Activated CD4-positive, alpha-beta T cell treated with anti-CD3 and anti-CD28 coated beads for 24 hours (primary cell): ENCODE measurements at places on chromosomes 12 and 14.

DNA sequence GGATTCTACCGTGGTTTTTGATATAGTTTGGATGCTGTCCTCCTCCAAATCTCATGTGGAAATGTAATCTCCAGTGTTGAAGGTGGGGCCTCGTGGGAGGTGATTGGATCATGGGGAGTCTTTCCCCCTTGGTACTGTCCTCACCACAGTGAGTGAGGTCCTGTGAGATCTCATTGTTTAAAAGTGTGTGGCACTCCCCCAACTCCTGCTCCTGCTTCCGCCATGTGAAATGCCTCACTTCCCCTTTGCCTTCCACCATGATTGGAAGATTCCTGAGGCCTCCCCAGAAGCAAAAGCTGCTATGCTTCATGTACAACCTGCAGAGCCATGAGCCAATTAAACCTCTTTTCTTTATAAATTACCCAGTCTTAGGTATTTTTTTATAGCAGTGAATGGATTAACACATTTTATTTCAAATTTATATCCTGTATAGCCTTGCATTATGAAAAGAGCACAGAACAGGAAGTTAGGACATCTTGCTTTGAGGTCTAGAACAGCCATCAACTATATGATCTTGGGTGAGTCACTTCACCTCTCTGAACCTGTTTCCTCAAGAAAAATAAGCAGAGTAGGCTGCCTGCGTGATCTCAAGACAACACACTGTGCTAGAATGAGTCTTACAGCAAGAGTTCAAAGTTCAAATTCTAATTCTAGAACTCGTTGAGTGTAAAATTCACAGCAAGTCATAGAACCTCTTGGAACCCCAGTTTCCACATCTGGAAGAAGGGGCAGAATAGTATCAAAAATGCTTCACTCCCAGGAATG lies 160.9 kb upstream of the EEA1 start:
- no peak for DNase-seq

DNA sequence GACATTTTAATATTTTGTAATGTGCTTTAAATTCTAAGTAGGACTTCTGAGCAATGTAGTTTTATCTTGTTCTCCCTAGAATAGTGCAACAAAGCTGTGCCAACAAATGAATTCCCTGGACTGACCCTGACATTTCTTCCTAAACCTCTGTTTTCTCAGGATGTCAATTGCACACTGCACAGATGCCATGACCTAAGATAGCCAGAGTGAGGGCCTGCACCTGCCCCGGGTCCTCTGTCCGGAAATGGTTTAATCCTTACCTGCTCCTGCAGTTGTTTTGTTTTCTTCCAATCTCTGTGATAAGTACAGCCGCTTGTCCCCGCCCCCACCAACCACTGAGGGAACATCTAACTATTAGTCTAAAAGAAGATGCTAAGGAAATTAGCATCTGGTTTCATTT lies 831.5 kb downstream of the GALC start:
- no peak for DNase-seq

- no peak for DNase-seq
Observed at GRCh38 chr12:95633049-95633731, 81.9 kb upstream of the USP44 start.

GRCh38 chr12:95549392-95550084 lies 1.7 kb downstream of the USP44 start:
- no peak for DNase-seq

DNA sequence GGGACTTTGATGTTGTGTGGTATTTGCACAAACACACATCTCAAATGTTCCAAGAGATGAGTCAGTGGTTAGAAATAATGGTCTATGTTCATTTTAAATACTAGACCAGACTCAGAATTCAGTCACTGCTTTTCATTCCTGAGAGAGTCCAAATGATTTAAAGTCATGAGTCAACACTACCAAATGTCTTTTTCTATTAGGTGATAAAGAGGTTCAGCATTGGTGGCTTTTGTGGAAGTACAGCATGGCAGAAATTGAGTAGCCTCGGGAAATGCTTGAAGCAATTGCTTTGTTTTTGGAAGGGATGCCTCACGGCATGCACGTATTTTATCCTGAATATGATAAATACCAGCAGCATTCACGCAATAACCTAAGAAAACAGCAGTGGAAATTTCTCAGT lies 115.7 kb downstream of the DIO2 start:
- DNase-seq = no peak

GRCh38 chr12:53044052-53044581 lies 5.7 kb upstream of the TNS2 start:
- DNase-seq = no peak

DNA sequence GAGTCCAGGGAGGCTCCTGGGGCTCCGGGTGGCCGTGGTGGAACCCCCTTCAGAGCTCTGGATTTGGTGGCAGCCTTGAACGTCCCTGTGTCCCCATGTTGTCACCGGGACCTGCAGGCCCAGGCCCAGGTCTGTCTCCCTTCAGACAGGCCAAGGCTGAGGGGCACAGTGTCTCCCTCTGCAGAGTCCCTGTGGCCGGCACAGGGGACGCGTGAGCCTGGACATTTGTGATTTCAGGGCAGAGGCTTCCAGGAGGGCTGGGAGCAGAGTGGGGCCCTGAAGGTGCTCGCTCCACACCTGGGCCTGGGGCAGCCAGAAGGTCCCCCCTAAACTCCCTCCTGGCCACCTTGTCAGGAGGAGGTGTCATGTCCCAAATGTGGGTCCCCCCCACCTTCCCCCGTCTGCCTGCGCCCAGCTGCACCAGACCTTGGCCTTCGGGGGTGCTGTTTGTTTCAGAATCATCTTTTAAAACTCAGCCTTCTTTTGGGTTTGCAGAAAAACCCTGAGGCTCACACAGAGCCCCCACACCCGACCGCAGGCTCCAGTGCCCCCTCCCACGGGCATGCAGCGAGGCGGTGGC lies 47.6 kb downstream of the KIF26A start:
- no peak for DNase-seq
